ENCODE measurements at places on chromosomes 1 and 21. TPM values are rescaled to one million over a fixed set of nuclear protein-coding genes. Genes with fewer than 3 reads are reported as not detected.

Gene VSIG8
- not detected for polyA plus RNA-seq

Gene OR2G6
- 0.08 TPM for polyA plus RNA-seq

Gene FCRL2
- polyA plus RNA-seq, result 0.18 TPM

Gene GNAT2
- not detected for polyA plus RNA-seq

Gene SLC45A3
- polyA plus RNA-seq, result 1.7 TPM

Gene PDC
- 0.76 TPM for polyA plus RNA-seq

Gene AADACL4
- 1.2 TPM for polyA plus RNA-seq

DNA sequence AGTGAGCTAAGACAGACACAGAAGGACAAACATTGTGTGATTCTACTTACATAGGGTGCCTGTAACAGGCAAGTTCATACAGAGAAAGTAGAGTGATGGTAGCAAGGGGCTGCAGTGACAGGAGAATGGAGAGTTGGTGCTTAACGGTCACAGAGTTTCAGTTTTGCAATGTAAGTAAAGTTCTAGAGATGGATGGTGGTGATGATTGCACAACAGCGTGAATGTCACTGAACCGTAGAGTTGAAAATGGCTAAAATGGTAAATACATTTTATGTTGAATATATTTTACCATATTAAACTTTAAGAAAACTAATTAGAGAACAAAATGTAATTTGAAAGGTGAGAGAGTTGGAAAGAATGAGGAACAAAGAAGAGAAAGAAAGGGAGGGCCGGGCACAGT is 8.7 kb downstream of the CFAP107 start:
- DNase-seq, result no peak

- DNase-seq, result no peak
These were observed 1162.0 kb upstream of the TMPRSS15 start for GRCh38 chr21:19565587-19565986.

GRCh38 chr1:171480035-171480434 is 5.3 kb upstream of the PRRC2C start:
- DNase-seq, result no peak

DNA sequence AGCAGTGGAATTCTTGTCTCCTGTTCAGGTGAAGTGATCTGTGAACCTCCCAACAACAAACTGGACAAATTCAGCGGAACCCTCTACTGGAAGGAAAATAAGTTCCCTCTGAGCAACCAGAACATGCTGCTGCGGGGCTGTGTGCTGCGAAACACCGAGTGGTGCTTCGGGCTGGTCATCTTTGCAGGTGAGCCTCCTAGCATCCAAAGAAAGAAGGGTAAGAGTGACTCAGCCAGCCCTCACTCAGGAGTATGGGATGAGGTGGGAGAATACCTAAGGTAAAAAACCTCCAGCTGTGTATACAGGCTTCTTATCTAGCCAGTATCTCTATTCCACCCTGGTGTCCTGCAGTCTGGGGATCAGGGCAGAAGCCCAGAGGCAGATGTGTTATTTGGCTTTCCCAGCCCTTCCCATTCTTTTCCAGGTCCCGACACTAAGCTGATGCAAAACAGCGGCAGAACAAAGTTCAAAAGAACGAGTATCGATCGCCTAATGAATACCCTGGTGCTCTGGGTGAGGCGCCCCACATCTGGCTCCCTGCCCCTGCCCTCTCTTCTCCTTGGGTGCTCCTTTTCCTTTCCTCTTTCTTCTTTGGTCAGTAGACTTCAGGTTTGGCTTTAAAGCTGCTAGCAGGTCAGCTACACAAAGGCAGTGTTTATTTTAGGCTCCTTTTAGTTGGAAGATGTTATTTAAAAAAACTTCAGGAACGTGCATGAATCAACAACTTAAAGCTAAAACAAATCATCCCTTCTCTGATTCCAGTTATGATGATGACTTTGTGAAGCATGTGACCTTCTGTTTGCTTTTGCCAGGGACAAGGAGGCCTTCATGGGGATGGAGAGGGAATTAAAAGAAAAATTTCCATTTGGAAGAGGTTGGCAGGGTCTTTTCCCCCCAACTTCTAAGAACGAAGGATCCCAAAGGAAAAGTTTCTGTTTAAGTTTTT is 9.0 kb downstream of the ATP8B2 start:
- DNase-seq, result no peak

GRCh38 chr1:44828003-44828651 is 14.9 kb downstream of the PTCH2 start:
- DNase-seq, result no peak

- no peak for DNase-seq
These were observed 2.2 kb downstream of the PAQR6 start for GRCh38 chr1:156245451-156246232.

DNA sequence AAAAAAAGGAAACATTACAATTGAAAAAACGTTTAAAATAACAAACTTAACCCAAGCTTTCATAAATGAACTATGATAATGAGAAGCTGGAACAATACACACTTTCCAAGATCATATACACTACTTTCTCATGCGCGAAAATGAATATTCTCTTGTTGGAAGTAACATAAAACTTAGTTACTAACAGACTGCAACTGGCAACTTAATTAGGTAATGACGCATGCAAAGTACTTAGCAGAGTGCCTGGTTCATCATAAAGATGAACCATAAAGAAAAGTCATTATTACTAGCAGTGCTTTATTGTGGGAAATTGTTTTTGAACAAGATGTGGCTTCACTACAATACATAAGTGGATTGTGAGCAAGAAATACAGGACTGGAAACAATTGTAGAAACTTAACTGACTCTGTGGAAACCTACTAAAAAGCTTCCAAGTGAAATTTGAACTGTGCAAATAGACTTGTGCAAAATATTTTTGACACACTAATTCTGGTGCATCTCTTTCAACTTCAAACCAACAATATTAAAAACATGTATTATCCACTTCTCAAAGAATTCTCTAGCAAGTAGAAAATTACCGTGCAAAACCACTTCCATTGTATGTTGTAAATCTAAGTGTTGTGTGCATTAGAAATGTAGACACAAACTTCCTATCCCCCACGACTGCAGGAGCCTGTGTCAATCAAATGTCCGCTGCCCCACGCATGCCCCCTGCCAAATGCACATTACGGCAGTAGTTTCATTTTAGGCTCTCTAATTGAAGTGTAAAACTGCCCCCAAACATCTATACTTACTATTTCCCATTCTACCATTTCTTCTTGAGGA is 2.0 kb downstream of the ARHGAP29 start:
- no peak for DNase-seq

DNA sequence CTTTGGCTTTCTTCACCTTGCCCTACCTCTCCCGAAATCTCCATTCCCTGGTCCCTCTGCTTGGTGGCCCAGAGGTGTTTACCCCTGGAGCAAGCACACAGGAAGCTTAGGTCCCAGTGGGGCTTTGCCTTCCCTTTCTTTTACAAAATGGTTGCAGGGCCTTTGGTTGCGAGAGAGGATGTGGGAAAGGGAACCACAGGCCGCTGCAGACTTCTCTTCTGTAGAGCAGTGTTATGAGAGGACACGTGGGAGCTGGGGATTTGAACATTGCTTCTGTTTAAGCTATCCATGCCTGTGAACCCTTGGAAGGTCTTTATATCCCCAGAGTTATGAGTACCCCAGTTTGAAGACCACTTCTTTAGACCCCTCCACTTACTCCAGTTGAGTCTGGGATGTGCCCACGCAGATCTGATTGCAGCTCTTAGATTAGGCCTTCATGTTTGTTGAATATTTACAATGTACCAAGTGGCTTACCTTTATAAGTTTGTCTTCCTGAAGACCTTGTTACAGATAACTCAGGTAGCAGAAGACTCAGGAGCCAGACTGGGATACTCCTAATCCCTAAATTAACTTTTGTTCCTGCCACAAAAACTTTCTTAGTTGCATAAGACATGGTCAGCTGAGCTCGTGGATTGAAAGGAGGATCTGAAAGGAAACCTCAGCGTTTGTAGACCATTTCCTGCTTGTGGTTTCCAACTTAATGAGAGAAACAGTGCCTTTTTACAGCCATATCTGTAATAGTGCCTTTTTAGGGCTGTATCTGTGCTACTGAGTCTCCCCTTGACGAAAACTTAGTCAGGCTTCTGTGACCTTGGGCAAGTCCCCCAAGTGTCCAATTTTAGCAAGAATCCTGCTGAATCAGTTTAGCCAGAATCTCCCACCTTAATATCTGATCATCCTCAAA is 21.9 kb upstream of the IVNS1ABP start:
- no peak for DNase-seq

DNA sequence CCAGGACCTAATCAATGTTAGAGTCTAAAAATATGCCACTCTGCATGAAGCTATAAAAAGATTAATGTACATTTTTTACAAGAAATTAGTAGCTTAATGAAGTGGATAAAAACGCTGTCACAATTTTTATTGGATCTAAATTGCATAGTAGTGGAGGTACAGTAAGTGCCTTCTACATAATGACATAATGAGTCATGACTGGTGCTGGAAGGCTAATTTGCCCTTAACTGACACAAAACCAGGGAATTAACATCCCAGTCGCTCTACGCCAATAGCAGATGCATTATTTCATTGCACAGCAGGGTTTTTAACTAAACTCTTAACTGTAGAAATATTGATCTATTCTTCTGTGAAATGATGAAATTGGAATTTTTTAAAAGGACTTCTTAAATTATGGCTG is 33.3 kb downstream of the RRAGC start:
- DNase-seq, result no peak

DNA sequence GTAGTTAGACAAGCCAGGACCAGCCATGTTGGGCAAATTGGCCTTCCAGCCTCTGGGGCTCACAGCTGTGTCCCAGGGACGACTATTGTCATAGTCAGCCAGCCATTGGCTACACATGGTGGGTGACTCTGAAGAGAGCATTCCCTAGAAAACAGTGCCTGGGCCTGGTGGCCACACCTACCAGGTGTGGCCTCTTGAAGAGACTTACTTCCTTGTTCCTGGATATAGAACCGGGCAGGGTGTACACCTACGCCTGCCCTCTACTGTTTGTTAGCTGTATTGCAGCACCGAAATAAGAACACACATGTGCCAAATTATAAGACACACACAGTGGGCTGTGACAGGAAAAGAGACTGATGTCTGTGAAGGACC is 134.6 kb upstream of the ARHGEF16 start:
- DNase-seq, result no peak

DNA sequence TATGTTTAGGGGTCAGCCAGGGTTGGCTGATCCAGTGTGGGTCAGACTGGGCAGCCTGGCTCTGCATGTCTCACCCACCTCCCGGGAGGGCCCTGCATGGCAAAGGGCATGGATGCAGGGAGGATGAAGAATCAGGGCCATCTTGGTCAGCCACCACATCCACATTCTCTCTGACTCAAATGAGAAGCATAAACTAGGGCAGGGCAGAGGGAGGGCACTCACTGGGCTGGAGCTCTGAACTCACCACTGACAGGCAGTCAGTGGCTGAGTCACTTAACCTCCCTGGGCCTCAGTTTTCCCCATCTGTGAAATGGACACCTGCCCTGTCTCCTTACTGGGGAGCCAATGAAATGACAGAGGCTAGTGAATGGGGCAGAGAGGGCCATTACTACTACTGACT is 4.3 kb upstream of the CELA2A start:
- no peak for DNase-seq

GRCh38 chr21:37367703-37368540 is 1.3 kb downstream of the DYRK1A start:
- no peak for DNase-seq
